ENCODE measurements at places on chromosomes 6 and 20.

DNA sequence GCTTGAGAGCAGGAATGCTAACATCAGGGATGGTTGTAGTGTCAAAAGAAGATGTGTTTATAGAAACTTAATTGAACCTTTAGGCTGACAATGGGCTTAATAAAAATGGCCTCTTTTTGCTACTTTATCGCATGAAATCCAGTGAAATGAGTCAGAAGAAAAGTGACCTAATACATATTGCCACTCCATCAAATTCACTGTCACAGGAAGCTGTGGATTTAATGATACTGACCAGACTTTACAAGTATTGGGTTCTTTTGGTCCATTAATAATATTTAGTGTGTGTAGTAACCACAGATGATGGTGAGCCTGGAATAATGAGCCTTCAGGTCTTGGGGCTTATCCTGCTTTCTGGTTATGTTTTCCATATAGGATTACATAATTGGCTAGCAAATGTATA, 231.8 kb upstream of the GMDS start:
- no peak for DNase-seq

- no peak for DNase-seq
Observed at GRCh38 chr6:117267054-117267347, 1.6 kb downstream of the VGLL2 start.

DNA sequence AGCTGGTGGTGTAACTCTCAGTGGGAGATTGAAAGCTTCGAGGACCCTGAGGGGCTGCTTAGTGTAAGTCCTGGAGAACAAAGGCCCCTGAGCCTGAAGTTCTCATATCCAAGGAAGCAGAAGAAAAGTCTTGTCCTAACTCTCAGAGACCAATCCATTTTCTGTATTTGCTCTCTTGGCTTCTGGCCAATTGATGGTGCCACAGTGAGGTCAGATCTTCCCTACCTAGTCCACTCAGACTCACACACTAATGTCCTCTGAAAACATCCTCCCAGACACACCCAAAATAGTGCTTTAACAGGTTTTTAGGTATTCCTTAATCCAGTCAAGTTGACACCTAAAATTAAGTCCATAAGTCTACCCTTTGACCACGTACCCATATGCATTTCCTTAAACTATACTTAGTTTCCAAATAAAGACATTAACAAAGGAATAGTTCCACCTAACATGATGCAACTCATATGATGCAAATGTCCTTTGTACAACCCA, 29.4 kb downstream of the ZNF292 start:
- no peak for DNase-seq

- no peak for DNase-seq
Observed at GRCh38 chr6:51753635-51754034, 333.8 kb downstream of the PKHD1 start.

GRCh38 chr6:37480118-37480736, 19.5 kb downstream of the CCDC167 start:
- DNase-seq, result no peak

DNA sequence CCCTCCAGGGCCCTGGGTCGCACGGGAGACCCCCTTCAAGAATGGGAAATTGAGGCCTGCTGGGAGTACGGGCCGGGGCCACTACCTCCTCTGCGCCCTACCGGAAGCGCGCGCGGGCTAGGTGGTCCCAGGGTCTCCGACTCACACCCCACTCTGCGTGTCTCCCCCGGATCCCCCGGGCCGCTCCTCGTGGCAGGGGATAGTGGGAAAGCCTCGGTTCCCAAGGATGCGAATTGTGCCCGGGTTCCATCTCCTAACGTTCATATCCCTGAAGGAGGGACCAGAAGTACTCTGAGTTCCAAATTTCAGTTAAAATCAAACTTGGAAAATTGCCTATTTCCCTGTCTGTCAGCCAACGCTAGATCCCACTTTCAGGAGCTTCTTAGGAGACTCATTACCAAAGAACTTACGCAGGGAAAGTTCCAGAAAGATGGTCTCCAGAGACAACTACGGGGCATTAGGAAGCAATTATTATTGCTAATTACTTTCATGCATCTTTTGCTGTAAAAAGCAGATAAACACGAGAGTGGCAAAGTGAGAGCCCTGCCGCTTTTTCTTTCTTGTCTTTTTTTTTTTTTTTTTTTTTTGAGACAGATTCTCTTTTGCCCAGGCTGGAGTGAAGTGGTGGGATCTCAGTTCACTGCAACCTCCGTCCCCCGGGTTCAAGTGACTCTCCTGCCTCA, 858 bp downstream of the FAM83D start:
- no peak for DNase-seq

GRCh38 chr20:57092112-57092899, 174.1 kb downstream of the BMP7 start:
- DNase-seq, result no peak

DNA sequence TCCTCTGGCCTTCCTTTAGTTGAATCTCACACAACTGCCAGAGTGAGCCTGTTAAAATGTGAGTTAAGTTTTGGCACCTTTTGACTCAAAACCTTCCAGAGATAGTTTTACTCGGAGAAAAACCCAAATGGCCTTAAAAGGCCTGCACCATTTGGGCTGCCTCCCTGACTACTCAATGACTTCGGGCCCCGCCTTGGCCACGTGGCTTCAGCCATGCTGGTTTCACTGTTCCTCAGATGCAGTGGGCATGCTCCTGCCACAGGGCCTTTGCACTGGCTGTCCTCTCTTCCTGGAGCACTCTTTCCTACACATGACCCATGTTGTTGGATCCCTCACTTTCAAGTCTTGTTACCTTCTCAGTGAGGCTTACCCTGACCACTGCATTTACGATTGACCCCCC, 18.3 kb downstream of the VEGFA start:
- DNase-seq, result no peak

GRCh38 chr6:107075951-107076381, 39.3 kb downstream of the BEND3 start:
- DNase-seq, result no peak

DNA sequence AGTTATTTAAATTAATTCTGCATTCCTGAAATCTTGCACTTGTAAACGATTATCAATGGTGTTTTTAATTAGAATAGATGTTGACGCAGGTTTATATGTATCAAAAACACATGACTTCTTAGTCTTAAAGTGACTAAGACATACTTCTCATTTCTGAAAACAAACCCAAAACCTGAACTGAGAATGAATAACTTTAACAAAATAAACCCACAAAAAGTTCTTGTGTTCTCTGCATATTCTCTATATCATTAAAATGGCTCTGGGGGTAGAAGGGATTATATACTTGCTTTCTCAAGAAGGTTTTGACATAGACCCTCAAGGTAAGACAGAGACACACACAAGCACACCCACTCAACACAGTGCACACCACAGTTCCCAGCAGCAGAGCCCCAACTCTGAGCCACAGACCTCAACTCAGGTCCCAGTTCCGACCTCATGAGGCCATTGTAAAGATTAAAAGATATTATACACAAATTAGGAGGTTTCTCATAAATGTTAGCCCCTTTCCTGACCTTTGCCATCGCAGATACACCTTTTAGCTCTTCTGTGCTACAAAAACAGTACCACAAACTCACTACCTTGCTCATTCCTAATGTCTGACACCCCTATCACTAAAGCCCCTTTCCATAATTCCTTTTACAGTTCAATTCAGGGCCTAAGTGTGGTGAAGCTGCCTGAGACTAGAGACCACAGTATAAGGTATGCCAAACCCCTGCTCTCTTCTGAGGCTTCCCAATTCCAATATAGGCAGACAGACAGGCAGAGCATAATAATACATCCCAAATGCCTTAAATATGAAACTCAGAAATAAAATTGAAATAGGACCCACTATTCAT, 267.8 kb downstream of the PTPRK start:
- DNase-seq, result no peak

DNA sequence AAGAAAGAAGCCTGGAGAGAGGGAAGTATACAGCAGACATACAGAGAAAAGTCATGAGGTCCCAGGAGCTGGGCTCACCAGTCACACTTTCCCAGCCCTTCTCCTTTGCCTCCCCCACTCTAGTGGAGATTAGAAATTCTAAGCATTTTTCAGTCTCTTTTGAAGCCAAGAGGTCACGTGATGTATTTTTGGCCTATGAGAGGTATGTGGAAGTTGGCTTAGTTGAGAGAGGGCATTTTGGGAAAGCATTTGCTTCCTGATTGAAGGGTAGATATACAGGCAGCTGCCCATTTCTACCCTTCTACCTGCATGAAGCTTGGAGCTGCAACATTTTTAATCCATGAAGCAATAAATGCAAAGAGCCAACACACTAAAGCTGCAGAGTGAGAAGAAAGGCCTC, 106.0 kb upstream of the TNFAIP3 start:
- no peak for DNase-seq

DNA sequence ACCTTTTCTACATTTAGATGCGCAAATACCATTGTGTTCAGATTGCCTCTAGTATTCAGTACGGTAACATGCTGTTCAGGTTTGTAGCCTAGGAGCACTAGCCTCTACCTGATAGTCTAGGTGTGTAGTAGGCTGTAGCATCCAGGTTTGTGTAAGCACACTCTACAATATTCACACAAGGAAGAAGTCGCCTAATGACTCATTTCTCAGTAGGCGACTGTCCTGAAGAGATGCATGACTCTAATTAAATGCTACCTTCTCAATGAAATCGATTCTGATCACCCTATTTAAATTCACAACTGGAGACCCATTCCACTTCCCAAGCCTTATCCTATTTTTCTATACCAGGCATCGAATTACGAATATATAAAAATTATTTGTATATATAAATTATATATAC, 1.3 kb downstream of the MCUR1 start:
- no peak for DNase-seq

GRCh38 chr6:84358581-84358980, 131.1 kb upstream of the CEP162 start:
- DNase-seq, result no peak

DNA sequence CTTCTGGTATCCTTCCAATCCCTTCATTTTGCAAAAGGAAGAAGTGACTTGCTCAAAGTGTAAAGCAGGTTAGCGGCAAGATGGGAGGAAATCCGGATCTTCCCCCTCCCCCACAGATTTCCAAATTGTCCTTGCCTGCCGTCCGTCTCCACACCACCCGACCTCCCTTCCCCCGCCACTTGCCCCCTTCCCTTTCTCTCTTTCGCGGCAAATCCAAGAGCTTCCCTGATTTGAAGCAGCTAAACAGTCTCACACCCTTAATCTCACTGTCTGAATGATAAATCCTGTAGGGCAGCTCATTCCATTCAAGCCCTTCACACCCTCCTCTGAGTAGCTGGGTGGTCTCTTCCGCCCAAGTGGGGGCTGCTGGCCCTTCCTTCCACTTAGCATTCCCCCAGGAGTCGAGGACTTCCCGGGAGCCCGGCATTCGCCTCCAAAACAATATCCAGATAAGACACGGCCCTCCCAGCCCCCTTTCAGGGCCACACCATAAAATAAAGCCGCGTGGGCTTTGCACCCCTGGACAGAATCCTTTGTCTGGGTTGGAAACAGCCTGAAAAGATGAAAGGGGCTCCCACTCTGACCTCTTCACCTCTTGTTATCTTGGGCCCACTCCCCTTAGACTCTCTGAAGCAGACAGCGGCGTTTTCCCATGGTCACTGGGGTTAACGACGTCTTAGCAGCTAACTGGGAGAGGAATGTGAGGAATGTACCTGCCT, 44.0 kb upstream of the PIM1 start:
- DNase-seq, result no peak

DNA sequence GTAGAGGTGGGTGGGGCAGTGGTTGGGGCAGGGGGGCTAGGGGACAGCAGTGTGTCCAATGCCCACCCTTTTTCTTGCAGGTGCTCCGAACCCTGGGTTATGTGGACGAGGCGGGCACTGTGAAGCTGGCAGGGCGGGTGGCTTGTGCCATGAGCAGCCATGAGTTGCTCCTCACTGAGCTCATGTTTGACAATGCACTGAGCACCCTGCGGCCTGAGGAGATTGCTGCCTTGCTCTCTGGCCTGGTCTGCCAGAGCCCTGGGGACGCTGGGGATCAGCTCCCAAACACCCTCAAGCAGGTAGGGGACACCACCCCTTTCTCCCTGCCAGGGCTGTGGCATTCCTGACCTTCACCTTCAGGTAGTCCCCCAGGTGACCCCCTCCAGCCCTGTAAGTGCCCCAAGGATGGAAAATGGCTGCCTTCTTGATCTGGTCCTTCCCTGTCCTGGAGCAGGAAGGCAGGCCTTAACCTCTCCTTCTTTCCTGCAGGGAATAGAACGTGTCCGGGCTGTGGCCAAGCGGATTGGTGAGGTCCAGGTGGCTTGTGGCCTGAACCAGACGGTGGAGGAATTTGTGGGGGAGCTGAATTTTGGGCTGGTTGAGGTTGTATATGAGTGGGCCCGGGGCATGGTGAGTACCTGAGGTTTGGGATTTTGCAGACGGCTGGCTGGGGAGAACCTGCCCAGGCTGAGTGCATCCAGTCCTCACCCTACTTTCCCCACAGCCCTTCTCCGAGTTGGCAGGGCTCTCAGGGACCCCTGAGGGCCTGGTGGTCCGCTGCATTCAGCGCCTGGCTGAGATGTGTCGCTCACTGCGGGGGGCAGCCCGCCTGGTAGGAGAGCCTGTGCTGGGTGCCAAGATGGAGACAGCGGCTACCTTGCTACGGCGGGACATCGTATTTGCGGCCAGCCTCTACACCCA, 2.9 kb downstream of the DXO start:
- DNase-seq, result no peak

Data from osteocyte (in vitro differentiated cells).